ENCODE measurements at places on chromosomes 16 and 17.

DNA sequence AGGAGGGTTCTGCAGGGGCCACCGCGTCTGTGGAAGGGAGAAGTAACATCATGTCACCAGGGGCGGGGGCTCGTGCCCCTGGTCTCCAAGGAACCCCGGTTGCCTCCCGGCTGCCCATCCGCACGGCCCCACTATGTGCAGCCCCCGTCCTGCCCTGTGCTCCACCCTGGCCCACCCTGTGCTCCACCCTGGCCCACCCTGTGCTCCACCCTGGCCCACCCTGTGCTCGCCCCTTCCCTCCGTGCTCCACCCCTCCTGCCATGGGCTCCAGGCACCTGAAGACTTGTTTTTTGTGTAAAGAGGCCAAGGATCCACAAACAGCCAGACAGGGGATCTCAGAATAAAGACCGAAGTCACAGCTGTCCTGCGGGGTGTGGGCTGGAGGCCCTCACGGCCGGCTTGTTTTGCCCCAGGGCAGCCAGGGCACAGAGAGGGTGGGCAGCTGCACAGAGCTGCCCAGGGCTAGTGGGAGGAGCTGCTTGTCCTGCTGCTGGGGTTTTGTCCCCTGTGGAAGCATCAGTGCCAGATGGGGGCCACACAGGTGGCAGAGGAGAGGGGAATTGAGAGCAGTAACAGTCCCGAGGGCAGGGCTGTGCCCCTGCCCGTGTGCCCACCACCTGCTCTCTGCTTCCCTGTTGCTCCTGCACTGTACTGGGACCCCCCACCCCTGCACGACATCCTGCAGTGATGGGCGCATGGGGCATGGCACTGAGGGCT lies 147.0 kb upstream of the CIBAR2 start:
- DNase-seq: peak; percentile 94

DNA sequence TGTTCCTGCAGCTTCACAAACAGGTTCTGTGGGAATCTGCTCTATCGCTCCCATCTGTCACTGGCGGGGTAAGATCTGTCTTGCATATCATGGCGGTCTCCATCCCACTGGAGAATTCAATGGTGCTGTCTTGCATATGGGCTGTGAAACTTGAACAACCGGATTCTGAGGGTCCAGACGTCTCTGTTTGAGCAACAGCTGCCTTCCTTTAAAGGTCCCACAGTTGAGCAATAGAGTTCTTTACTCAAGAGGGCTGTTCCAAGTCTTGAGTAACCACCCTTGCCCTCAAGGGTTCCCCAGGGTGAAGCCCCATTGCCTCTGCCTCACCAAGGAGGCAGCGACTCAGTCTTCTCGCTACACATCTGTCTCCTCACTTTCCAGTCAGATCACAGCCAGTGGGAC lies 50.8 kb downstream of the ZFHX3 start:
- DNase-seq: no peak

GRCh38 chr16:29744541-29745101 lies 1.2 kb downstream of the C16orf54 start:
- no peak for DNase-seq

- no peak for DNase-seq
These were observed 200.5 kb upstream of the ASIC2 start for GRCh38 chr17:33493566-33493965.

DNA sequence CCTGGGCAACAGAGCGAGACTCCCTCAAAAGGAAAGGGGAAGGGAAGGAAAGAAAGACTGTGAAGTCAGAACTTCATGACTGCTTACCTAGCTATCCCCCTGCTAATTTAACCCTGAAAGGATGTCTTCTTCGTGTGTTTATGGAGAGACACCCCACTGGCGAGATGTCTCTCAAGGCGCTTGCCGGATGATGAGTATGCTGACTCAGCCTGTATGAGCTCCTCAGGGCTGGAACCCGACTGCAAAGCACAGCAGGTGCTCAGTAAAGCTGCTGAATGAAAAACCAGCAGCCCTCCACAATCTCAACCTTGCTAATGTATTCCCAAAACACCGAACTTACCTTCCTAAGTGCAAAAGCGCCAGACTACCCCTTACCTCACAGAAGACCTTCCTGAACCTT lies 2.3 kb downstream of the ANKFY1 start:
- DNase-seq: no peak

DNA sequence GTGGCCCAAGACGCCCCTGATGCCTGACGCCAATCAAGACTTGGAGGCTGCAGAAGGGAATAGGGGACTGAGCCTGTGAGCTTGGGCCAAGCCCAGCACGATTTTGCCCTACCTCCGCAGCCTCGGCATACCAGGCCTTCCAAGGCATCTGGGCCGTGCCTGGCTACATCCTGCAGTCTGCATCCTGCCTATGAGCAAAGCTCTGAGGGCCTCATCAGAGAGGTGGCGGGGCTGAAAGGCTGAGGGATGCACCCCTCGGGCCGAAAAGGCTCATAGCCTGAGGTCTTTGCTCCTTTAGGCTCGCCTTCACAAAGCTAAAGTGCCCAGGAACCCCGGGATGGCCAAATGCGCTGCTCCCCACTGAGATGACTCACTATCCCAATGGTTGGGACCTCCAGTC lies 2.5 kb downstream of the SEZ6 start:
- no peak for DNase-seq

DNA sequence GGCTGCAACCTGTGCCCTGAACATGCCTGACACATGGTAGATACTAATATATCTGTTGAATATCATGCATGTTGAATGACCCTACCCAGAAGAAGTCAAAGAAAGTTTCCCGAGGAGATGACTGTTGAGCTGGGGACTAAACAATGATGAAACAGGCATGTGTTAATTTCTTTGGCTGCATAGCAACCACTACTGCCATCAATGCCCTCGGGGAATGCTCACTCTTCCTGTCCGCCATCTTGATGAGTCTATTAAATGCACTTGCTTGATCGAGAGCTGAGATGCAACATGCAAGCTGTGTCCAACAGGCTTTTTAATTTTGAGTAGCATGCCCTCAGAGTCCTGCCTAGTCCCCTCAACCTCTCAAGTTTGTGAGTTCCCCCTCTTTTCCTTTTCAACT lies 31.3 kb downstream of the GRIN2A start:
- no peak for DNase-seq

GRCh38 chr17:35428229-35428628 lies 4.1 kb downstream of the SLFN12 start:
- DNase-seq: no peak

DNA sequence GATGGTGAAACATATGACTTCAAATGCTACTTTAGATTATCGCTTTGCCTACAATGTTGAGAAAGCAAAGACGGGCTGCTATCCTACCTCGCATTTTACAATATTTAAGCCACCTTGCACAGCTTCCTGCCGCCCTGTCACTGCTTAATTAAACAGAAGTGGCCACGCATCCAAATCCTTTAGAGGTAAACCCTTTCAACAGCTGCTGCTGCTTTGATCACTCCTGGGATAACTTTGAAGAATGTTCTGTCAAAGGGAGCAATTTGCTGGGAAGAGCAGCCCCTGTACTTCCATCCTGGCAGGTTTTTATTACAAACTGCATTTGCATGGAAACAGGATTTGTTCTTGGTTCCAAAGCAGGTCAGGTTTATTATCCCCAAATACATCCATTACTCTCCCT lies 24.2 kb upstream of the SSTR2 start:
- DNase-seq: peak; percentile 96

DNA sequence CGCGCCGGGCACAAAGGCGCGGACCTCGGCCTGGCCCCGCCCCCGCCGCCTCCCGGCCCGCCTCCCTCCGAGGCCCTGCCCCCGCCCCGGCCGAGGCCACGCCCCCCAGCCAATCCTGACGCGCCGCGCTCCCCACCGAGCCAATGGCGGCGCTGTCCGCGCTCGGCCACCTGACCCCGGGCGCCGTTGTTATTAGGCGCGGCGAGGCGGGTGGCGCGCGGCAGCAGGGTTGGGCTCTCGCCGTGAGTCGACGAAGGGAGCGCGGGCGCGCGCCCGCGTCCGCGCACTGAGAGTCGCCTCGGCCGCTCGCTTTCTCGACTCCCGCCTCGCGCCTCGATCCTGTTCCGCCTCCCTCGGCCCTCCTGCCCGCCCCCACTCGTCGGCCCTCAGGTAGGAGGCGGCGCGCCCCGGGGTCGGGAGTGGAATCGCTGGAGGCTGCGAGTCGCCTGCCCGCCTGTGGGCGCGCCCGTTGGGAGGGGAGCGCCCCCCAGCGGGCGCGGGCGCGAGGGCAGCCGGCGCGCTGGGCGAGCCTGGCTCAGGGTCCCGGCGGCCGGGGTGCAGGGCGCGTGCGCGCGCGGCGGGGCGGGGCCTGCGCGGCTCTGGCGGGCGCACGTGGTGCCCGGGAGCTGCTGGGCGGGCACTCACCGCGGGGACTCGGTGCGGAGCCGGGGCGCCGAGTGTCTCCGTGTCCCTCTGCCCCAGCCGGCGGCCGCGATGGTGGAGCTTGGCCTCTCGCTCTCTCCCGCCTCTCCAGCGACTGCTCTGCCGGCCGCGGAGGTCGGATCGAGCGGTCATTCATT lies 405 bp upstream of the CBLN1 start:
- DNase-seq: peak; percentile 39

- DNase-seq: no peak
These were observed 591 bp downstream of the PSMD7 start for GRCh38 chr16:74297145-74297665.

DNA sequence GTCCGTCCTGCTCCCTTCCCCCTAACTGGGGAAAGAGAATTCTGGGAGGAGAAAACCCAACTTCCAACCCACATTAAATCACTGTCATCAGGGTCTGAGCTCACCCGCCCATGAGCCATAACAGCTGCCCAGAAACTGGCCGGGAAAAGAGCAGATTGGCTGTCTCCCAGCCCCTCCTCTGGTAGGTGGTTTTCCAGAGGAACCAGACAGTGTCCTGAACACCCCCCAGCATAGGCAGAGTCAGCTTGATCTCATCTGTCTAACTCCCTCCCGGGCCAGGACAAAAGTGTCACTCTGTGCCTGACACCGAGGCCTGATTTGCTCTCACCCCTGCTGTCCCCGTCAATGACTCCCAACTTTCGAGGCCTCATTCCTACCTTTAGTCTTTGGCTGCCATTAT lies 197.0 kb downstream of the AXIN2 start:
- no peak for DNase-seq

- DNase-seq: no peak
These were observed 478.8 kb upstream of the HSBP1 start for GRCh38 chr16:83328936-83329335.

DNA sequence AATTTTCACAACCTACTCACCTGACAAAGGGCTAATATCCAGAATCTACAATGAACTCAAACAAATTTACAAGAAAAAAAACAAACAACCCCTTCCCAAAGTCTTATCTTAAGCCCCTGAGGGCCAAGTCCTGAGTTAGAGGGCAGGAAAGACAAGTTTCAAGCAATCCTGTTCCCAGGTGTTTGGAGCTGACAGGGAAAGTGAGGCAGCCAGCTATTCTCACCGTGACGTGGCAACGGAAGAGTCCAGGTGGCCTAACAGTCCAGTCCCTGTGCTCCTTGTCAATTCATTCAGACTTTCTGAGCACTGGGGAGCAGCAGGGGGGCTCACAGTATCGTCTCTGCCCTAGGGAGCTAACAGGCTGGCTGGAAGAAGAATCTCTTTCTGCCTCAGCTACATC lies 89.7 kb upstream of the RCVRN start:
- DNase-seq: no peak

- DNase-seq: no peak
These were observed 14.6 kb downstream of the CRISPLD2 start for GRCh38 chr16:84834403-84834772.

GRCh38 chr16:9567666-9568065 lies 476.2 kb downstream of the HAPSTR1 start:
- DNase-seq: peak; percentile 56
